ENCODE measurements at places on chromosomes 1 and 21. TPM values are rescaled to one million over a fixed set of nuclear protein-coding genes. Genes with fewer than 3 reads are reported as not detected.

Gene MATN1
- polyA plus RNA-seq: 0.36 TPM

Gene ADIPOR1
- polyA plus RNA-seq: 73.8 TPM

- DNase-seq: no peak
Observed at GRCh38 chr21:36753556-36753955, 54.6 kb downstream of the SIM2 start.

- no peak for DNase-seq
Observed at GRCh38 chr1:98398649-98399048, 262.9 kb upstream of the SNX7 start.

GRCh38 chr21:33168886-33169285 is 60.9 kb upstream of the IFNAR2 start:
- DNase-seq: no peak
